ENCODE measurements at places on chromosomes 5 and 9.

DNA sequence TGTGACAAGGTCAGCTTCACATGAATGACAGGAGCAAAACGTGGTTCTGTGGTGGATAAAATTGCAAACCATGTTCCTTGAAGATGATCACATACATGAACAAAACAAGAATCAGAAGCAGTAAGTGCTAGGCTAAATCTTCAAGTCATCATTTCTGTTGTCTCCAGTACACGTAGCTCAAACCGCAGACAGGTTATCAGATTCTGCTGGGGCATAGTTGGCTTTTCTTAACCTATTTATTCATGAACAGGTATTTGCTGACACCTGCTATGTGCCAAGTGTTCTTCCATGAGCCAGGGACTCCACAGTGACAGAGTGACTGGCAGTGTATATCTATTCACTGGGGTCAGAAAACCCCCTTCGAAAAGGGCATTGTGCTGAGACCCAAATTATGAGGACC, 20.8 kb downstream of the MFAP3 start:
- DNase-seq = no peak

DNA sequence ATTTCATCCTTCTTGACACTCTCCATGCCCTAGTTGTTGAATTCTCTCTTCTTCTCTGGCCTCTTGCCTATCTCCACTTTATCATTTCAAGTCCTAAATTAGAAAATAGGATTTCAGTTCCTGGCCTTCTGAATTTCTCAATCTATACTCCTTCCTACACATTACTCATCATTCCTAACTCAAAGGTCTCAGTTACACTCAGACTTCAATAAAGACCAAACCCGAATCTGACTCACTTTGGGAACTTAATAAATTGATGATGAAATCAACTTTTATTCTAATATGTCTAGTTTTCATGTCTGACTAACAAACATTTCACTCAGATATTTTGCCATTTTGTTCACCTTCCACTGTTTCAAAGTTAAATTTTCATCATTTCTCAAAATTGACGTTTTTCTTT, 113.6 kb upstream of the TSLP start:
- no peak for DNase-seq

DNA sequence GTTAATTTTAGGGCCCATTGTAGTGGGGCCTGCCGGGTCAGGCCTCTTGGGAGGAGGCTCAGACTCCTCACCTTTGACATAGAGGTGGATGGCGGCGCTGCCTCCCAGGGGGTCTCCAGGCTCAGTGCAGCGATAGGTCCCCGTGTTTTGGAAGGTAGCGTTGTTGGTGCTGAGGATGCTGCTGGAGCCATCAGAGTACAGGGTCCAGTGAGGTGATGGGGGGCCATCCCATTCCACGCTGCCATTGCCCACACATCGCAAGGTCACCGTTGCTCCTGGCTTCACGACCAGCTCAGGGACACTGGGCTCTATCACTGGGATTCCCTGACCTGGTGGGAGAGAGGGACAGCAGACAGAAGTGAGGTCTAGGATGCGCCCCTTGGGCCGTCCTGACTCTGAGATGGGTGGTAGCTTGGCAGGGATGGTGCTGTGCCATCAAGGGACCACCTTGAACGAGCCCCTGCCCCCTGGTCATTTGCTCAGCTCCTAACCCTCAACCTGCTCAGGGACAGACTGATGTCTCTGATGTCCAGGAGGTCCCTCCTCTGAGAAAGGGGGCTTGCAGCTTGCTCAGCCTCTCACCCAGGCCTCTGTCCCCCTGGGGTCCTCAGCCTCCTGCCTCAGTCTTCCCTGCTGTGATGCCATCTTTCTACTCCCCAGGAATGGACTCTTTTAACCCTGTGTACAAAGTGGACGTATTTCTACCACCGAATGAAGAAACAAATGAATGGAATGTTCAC, 5.5 kb downstream of the CSF1R start:
- DNase-seq = no peak

DNA sequence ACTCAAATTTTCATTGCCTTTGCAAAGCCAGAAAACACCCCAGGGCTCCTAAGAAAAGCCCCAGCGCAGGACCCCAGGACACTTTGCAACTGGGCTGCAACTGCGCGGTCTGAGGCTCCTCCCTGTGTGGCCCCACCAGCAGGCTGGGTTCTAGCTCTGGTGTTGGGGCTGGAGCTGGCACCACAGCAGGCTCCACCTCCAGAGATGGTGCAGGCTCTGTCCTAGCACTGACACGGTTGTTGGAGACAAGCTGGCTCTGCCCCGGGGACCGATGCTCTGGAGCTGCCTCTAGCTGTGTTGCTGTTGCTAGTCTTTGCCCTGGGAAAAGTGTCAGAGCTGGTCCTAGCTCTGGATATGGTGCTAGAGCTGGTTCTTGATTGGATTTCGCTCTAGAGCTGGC, 13.6 kb downstream of the LCN10 start:
- peak; percentile 53 for DNase-seq

GRCh38 chr9:111719541-111719940, 58.1 kb downstream of the GNG10 start:
- DNase-seq = peak; percentile 10

DNA sequence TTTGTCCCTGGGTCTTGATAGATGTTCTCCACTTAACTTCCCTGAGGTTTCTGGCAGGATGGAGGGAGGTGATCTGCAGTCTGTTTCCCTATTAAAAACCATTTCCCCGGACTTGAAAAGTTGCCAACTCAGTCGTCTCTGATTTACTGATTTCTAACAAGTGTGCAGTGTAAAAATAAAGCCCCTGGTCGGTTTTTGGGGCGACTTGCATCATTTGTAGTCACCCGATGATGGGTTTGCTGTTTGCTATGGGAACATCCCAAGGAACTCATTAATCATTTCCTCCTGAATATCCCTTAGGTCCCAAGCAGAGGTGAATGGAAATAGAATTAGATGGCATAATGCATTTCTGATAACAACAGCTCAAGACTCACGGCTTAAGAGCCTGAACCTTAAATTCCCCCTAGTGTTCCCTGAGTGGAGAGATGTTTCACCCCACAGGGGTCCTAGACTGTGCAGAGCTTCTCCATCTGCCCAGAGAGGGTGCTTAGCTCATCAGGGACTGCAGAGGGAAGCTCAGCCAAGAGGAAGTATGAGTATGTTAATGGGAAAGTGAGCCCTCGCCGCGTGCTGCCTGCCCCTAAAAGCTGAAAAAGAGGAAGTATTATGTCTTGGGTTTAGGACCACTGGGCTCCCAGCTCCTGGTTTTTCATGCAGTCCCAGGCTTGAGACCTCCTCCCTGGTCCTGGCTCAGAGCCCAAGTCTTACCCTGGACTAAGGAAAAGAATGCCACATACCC, 115.1 kb upstream of the DAP start:
- DNase-seq = no peak

DNA sequence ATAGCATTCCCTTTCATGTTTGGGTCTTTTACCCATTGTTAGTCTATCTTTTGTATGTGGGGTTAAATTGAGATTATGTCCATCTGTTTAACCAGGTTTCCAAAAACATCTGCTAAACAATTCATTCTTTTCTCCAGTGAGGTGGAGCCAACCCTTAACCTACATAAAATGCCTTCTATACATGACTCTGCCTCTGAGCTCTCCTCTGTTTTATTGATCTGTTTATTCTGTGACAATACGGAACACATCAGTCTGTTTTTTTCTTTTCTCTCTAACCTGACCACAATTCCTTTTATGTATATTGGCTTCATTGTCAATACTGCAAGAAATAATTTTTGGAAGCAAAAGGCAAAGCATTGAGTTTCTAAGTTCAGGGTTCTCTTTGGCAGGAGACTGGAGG, 9.9 kb upstream of the ARL15 start:
- DNase-seq = no peak

DNA sequence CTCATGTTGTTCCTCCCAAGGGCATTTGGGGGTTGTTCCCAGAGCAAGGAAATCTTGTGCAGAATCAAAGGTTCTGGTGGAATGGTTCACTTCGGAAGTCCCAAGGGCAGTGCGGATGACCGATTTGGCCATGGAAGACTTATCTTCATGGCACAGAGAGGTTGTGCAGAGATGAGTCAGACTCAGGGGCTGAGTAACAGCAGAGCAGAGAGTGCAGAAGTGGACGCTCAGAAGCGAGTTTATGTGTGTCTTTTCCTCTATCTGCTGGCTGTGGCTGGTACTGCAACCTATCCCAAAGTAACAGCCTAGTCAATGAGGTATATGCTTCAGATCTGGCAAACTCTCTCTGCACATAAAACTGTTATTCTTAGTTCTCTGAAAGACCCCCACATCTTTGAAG, 118.1 kb downstream of the DPYSL3 start:
- peak; percentile 1 for DNase-seq

- no peak for DNase-seq
Measured at GRCh38 chr5:34751807-34752736, 86.9 kb upstream of the TTC23L start.

Data from activated CD4-positive, alpha-beta T cell treated with anti-CD3 and anti-CD28 coated beads, Interleukin-2, Interleukin-4, amounts not matched to agents 100 ng/mL and 50 ng/mL, durations not matched to agents 16 hours and 8 hours (primary cell).